ENCODE measurements at places on chromosomes 3 and 15.

DNA sequence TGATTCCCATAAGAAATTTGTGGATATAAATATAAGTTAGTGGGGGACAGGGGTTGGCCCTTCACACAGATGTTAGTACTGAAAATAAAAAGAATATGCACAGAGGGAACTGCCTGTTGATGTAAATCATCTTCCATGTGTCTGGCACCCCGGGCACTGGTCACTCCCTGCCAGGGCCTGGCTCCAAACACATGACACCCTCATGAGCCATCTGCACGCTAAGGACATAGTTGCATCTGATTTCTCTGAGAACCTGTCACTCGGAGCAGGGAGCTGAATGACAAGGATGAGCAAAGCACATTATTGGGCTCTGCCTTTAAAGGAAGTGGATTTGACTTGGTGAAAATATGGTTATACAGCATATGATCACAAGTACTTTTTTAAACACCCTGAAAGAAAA is 66.2 kb upstream of the TSC22D2 start:
- DNase-seq: no peak

- DNase-seq: no peak
Observed at GRCh38 chr3:192899540-192899982, 18.1 kb downstream of the MB21D2 start.

DNA sequence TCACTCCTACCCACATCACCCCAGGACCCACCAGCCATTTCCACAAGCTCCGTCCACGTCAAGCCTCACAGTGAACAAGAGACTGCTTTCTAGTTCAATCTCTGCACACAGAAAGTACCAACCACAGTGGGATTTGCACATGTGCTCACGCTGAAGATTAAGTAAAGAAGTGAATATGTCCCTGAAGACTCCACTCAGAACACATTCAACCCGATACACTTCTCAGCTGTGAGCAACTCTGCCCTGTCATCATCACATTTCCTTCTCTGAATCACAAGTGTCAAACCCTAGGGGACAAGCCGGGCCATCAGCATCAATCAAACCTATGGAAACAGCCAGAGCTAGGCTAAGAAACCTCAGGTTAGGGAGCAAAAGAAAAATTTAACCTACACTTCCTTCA is 1.9 kb downstream of the STIMATE start:
- no peak for DNase-seq

DNA sequence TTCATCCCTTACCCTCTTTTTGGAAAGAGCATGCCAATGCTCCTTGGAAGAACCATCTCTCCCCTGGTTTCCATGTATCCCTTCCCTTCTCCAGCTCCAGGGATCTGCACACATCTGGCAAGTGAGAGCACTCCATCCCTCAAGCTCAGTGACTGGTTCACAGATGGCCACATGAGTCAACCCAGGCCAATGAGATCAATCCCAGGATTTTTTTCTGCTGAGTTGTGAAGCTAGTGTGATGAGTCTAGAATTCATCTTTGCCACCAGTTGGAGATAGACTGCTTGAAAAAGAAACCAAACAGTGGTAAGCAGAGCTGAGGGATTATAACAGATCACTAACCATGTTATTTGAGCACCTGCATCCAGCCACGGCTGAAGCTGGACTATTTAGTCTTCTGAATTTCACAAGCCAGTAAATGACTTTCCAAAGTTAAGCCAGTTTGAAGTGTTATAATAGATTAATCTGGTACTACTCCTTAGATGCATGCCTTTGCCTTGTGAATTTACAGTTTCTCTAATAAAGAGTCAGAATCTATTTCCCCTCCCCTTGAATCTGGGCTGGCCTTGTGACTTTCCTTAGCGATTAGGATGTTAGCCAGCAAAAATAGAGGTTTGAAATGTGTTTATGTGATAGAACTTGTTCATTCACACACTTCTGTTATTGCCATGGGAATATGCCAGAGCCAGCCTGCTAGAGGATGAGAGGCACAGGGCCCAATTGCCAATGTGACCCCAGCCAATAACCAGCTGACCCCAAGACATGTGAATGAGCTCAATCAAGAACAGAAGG is 159.8 kb downstream of the WNT5A start:
- no peak for DNase-seq

- DNase-seq: no peak
Observed at GRCh38 chr3:45966371-45966791, 23.1 kb downstream of the CXCR6 start.

GRCh38 chr3:188153437-188154013 is 432 bp upstream of the LPP start:
- peak; percentile 81 for DNase-seq

- DNase-seq: peak; percentile 11
Observed at GRCh38 chr3:63936925-63937324, 24.7 kb upstream of the SCAANT1 start.

DNA sequence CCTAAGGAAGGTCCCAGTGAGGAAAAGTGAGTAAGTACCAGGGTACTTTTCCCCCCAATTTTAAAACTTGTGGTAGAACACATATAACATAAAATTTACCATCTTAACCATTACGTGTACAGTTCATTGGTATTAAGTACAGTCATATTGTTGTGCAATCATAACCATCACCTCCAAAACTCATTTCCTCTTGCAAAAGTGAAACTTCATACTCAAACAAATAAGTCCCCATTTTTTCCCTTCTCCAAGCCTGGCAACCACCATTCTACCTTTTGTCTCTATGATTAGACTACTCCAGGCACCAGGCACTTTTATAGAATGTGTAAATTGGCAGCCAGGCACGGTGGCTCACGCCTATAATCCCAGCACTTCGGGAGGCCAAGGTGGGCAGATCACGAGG is 12.2 kb downstream of the PRC1 start:
- DNase-seq: no peak

DNA sequence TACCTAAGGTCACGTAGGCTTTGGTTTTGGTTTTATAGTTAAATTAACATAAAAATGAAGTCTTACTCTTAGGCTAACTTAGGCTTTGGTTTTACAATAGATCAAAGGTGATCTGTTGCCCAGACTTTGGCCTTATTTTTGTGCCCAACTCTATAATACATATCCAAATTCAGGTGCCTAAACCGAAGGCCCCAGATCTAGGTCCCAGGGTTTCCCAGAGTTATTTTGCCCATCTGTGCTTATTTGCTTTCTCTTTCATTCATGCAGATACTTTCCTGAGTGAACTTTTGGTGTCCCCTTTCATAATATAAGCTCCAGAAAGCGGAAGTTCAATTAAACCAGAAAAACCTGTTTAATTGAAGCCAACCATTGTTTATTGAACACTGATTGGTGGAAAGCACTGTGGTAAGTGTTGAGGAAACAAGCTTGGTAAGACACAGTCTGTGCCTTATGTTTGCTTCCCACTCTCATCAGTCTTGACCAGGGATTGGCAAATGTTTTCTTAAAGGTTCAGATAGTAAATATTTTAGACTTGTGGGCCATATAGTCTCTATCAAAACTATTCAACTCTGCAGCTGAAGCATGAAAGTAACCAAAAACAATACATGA is 209.7 kb downstream of the WDR72 start:
- no peak for DNase-seq

- DNase-seq: no peak
Observed at GRCh38 chr3:52777127-52777958, at the start of gene ITIH1. Gene ITIH1, plus strand, starts transcription at chr3:52777599. Its CDS starts 17 bp downstream, at chr3:52777616.

GRCh38 chr3:134360046-134360445 is 14.2 kb downstream of the AMOTL2 start:
- DNase-seq: no peak

DNA sequence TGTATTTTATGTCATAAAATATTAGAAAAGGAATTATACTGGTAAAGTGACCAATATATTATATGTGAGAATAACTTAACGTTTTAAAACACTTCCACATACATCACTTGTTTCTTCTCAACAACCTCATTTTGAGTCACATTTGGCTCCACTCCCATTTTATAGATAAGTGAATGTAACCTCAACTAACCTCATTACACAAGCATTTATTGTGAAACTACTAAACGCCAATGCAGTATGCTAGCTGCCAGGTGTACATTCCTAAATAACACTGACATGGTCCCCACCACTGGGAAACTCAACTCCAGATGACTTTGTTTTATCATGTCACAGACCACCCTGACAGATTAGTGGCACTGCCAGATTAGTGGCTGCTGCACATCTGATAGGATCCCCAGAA is 249.7 kb upstream of the CNTN4 start:
- no peak for DNase-seq

- DNase-seq: no peak
Observed at GRCh38 chr15:23415321-23415865, 31.6 kb downstream of the GOLGA6L2 start.

DNA sequence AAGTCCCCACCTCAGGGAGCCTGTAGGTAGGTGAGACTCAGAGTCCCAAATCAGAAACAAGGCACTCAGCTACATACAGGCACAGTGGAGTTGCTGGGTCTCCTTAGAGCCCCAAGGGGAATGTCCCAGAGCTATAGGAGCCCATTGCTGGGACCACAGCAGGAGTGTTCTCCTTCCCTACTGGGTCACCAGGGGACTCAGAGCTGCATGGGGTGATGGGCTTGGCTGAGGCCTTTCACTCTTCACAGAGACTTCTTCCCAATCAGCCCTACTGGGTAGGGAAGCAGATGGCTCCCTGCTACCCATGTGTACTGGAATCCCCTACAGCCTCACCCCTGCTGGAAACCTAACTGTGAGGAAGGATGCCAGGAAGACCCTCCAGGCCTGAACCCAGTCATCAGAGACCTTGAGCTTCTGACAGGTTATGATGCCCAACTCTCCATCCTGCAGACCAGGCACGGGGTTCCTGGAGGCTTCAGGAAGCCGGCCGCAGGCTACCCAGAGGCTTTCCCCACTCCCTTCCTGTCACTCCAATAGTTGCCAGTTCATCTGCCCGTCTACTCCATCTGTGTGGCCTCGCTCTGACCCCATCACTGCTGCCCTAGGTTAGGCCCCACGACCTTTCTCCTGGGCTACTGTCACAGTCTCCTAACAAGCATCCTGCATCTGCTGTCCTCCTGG is 24.0 kb downstream of the RASGRF1 start:
- DNase-seq: no peak

DNA sequence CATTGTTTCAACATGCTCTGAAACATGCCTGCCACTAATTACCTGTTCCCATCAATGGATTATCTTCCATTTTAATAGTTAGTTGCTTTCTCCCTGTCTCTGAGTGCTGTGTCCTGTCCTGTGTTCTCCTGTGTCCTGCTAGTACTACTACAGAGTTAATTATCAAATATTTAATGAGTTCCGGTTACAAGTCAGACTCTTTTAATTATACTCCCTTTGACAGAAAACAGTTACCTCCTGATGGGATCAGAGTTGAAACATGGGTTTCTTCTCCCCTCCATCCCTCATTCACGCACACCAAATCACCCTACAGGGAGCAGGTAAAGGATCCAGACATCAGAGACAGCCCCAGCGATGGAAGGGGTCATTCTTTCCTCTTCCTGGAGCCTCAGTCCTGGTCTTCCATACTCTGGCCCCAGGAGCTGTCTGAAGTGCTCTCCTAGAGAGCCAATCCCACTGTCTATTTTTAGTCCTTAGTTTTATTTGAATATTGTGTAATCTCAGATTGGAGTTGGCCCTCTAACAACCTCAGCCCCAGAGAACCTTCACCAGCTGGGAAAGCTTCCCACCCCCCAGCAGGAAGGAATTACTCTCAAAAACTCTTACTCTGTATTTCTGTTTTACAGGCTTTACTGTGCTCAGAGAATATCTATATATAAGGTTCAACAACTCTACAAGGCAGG is 137.0 kb upstream of the C2CD4B start:
- peak; percentile 22 for DNase-seq

DNA sequence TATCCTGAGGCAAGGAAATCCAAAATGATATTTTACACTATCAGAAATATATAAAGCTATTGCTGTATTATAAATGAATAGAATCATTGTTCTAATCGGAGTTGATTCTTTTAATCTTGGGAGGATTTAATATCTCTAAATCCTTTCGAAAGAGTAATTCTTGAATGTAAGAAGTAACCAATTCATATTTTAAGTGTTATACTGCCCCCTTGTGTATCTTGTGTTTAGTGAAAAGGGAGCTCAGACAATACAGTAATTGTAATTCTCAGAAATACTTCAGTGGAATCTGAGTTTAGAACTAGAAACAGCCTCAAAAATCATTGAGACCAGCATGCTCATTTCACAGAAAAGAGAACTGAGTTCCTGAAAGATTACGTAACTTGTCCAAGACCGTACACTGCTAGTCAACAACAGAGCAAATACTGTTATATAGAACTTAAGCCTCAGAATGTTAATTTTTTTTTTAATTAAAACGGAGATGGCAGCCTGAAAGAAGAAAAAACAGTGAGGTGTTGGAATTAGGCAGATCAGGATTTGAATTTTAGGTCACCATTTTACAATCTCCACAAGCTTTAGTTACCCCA is 42.9 kb downstream of the PLCH1 start:
- DNase-seq: peak; percentile 82

DNA sequence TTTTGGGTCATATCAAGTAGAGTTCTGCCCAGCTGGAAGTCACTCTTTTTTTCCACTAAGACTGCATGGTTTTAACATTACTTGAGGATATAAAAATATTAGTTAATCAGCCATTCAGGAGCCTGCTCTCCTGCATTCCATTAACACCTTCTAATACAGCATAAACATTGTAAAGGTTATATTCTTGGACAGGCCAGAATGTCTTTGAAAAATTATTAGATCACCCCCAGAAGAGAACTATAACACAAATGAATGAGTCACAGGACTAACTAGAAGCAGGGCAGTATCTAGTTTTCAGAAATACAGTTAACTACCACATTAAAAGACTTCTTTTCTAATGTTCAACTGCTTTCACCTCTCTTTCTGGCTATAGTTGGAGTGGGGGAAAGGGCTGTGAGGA is 80.9 kb downstream of the THBS1 start:
- no peak for DNase-seq

- DNase-seq: no peak
Observed at GRCh38 chr15:83869341-83869740, 215.4 kb downstream of the ADAMTSL3 start.

- DNase-seq: no peak
Observed at GRCh38 chr3:193974671-193975535, 161.0 kb upstream of the HES1 start.

DNA sequence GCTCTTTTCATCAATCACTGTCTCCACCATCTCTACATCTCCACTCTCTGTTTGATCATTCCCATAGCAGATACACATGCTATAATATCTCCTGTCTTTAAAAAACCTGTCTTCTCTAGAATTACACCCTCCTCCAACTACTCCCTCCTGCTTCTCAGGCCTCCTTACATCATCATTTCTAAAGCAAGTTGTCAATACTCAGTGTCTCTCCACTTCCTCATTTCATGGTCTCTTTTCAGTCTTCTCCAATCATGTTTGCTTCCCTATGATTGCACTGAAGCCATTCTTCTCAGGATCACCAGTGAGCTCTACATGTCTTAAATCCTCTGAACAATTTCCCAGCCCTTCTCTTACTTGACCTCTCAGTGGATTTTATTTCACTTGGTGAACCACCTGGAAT is 87.0 kb upstream of the ZNF280D start:
- DNase-seq: no peak

DNA sequence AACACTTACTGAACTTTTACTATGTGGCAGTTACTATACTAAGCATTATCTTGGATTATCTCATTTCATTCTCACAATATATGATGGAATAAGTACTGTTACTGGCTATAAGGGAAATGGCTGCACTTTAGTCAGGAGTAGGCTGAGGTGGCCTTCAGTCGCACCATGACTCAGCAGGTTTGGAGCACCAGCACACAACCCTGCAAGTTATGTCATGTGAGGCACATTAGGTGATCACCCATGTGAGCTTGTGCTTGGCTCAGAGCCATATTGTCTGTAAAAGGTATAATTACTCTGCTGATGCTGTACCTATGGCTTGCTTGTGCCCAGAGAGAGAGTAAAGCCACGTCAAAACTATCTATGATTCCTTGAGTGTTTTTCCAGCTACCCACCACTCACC is 54.1 kb upstream of the TIPARP start:
- DNase-seq: peak; percentile 95

- no peak for DNase-seq
Observed at GRCh38 chr3:55724821-55725220, 237.7 kb upstream of the WNT5A start.
